HFFc6 (cell line): ENCODE measurements at places on chromosomes 3 and 15. TPM values are rescaled to one million over a fixed set of nuclear protein-coding genes. Genes with fewer than 3 reads are reported as not detected.

DNA sequence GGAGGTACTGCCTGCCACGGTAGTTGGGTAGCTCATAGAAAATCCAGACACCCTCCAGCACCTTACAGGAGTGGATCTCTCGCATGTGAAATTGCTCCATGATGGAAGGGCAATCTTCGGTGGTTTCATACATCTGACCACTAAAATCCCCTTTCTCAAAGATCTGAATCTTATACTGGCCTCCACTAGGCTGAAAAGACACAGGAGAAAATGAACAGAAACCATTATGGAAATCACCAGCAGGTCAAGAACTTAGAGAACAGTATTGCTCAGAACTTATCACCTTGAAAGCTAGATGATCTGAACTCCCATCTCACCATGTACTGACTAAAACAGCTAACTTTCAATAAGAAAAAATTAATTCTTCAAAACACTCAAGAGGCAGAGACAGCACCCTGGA is 5.4 kb downstream of the CRYGS start:
- H3K36me3 ChIP-seq, result no peaks in the 10 kb centered on the region
- peaks cover 3% of the 10 kb centered on the region; the same call in 1 of the 2 replicates for H3K27me3 ChIP-seq
- peaks cover 42% of the 10 kb centered on the region for H3K4me1 ChIP-seq
- H3K4me3 ChIP-seq, result no peak overlapping the region
- no peak overlapping the region for H3K27ac ChIP-seq
- DNase-seq, result no peak

DNA sequence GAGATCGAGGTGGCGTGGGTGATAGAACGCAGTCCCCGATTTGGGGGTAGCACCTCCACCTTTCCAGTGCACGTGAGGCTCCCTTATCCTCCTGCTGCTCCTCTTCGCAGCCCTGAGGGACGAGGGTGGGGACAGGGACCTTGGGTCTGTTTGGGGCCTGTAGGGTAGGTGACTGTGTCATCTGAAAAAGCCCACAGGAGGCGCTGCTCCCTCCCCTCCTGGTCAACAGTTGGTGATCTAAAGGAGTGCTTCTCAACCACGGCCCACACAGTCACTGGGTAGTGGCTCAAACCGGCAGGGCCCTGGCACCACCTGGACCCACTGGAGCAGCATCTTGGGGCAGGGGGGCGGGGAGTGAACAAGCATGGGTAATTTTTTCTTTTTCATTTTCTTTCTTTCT is 7.1 kb downstream of the LRRK1 start:
- no peak for DNase-seq
- peaks cover 15% of the 10 kb centered on the region for H3K36me3 ChIP-seq
- no peak overlapping the region for H3K4me3 ChIP-seq
- no peak overlapping the region for H3K27ac ChIP-seq

GRCh38 chr15:43204016-43204901 is 16.6 kb downstream of the EPB42 start:
- H3K27me3 ChIP-seq, result peaks cover 26% of the 10 kb centered on the region
- no peak overlapping the region for H3K27ac ChIP-seq
- H3K4me3 ChIP-seq, result no peak overlapping the region
- peaks cover 10% of the 10 kb centered on the region for H3K4me1 ChIP-seq
- no peaks in the 10 kb centered on the region for H3K36me3 ChIP-seq

- peaks cover 42% of the 10 kb centered on the region for H3K4me1 ChIP-seq
- H3K36me3 ChIP-seq, result no peaks in the 10 kb centered on the region
- H3K4me3 ChIP-seq, result no peak overlapping the region
- DNase-seq, result no peak
- H3K27me3 ChIP-seq, result no peaks in the 10 kb centered on the region; the same call in 1 of the 2 replicates
These were observed 33.0 kb upstream of the NR2E3 start for GRCh38 chr15:71777216-71777943.

- no peaks in the 10 kb centered on the region for H3K36me3 ChIP-seq
- no peak overlapping the region for H3K4me3 ChIP-seq
- no peaks in the 10 kb centered on the region for H3K27me3 ChIP-seq
- H3K4me1 ChIP-seq, result no peaks in the 10 kb centered on the region
These were observed 37.0 kb downstream of the LARS2 start for GRCh38 chr3:45425237-45425933.

Gene ZNF774
- total RNA-seq, result 1.9 to 3.2 TPM (median 2.3 TPM) in 3 replicates

Gene ACSBG1
- total RNA-seq, result not detected in 3 replicates

Gene DHX36
- 46.0 to 56.1 TPM (median 52.3 TPM) in 3 replicates for total RNA-seq
